ENCODE measurements at places on chromosomes 2 and 18. TPM values are rescaled to one million over a fixed set of nuclear protein-coding genes. Genes with fewer than 3 reads are reported as not detected.

DNA sequence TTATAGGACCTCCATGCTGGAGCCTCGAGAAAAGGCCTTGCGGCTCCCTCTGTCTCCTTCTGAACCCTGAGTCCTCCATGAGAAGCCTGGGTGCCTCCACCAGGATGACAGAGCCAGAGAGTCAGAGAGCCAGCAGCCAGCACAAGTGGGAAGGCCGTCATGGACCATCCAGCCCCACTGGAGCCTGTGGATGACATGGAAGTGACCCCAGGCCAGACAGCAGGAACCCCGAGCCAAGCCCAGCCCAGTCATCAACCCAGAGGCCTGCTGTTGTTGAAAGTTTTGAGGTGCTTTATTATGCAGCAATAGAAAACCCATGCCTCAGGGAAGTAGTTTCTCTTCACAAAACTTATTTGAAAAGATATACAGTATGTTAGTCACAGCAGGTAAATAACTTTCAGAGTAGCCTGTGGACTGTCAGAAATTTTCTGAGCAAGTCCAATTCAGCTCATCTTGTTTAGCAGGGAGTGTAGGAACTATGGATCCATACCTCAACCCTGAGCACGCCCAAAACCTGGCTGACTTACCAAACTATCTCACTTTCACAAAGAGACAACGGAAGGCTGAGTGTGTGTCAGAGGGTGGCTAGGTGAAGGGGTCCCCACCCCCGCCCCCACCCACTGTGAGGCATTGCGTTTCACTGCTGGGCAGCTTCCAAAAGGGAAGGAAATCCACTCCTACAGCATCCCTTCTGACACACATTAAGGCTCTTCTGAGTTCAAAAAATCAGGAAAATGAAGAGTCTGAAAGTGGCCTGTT is 79.9 kb upstream of the NDUFV2 start:
- no peak for DNase-seq

The MSTN gene
- total RNA-seq, result not detected

The IL36A gene
- 0.84 TPM for total RNA-seq

The GRHL1 gene
- total RNA-seq, result 1.1 TPM

- peak; percentile 30 for DNase-seq
Measured at GRCh38 chr2:30862054-30862651, 54.9 kb upstream of the CAPN13 start.

GRCh38 chr2:236545814-236546480 is 23.7 kb upstream of the ACKR3 start:
- DNase-seq, result peak; percentile 38

DNA sequence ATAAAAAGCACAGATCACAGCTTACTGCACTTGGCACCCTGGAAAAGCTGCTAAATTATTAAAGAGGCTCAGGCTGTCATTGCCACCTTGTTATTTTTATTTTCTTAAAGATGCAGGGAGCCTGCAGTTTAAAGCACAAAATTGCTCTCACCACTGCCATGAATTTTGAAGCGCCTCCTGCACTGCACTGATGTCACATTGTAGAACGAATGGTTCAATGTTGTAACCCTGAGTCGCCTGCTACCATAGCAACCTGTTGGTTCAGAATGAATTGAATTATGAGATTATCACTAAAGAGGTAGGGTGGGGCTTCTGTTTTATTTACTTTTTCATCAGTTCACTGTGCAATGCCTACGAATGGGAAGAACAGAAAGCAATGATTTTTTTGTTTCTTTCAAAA is 16.5 kb downstream of the SCG2 start:
- no peak for DNase-seq

The RAB6D gene
- total RNA-seq, result 0.09 TPM

DNA sequence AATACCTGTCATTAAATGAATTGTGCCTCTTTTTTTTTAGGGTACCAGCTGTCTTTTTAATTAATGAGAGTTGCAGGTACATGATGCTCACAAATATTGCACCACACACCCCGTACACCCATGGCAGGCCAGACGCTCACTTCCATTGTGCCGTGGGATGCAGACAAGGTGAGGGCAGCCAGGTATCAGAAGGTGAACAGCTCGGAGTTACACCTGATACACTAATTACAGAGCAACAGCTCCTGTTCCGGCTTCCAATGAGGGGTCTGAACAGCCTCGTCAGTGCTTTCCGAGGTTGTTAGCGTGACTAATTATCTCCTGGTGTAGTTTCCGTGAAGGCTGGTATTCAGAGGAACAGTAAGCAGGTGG is 442.8 kb downstream of the ZNF516 start:
- no peak for DNase-seq

GRCh38 chr2:239952665-239953417 is 72.3 kb downstream of the NDUFA10 start:
- DNase-seq, result no peak

DNA sequence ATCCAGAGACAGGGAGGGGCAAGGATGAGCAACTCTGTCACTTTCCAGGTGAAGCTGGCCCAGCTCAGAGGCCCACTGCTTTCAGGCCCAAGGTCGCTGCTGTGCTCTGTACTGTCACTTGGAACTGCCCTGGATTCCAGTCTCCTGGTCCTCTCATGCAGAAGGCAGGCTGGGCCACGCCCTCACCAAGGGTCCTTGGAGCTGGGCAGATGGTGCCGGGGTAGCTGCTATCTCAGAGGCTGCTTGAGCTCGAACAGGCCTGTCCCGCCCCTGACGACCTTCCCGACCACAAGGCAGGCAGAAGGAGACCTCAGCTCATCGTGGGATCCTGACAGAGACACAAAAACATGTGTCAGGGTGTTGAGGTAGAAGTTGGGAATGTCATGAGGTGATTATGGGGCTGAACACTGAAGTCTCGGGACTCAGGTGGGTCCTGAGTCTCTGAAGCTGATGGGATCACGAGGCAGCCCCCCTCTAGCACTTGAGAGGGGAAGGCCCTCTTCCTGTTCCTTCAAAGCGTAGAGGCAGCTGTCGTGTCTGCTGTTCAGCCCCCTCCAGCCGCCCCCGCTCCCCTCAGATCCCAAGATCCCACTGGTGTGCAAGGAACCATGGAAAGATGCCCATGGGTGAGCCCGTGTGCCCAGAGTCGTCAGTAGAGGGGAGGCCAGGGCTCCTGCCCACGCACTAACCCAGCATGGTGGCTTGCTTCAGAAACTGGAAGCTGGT is 78.3 kb downstream of the POLR1A start:
- DNase-seq, result no peak

- DNase-seq, result no peak
Measured at GRCh38 chr2:184677171-184677570, 78.8 kb downstream of the ZNF804A start.

The NAT8 gene
- not detected for total RNA-seq

DNA sequence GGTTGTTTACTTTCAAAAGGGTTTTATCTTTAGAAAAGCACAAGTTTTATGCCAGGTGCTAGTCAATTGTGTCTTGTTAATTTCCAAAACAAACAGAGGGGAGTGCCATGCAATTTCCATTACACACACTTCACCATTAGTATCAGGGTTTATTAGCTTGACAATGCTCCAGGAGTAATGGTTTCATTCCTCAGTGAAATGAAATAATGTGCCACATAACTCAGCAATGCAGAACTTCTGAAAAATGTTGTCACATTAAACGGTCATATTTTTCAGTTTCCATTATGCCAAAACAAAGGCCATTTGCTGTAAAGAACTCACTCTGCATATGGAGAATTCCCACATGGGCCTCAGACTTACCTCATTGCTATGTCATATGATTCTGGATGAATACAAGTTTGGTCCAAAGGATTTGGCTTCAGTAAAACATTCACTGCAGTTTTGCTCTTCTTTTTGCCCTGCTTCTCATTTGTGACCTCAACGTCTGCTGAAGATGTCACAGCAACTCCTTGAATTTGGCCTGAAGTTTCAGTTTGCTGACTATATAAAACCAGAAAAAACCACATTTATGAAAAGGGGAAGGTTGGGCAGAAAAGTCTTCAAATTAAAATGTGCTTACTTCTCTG is 198.2 kb downstream of the SRBD1 start:
- no peak for DNase-seq

DNA sequence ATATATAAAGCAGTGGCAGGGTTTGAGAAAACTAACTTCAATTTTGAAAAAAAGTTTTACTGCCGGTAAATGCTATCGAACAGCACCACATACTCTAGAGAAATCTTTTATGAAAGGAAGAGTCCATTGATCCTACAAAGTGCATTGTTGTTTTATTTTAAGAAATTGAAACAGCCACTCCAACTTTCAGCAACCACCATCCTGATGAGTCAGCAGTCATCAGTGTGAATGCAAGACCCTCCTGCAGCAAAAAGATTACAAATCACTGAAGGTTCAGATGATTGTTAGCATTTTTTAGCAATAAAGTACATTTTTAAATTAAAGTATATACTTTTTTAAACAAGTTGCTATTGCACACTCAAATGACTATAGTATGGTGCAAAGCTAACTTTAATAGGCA is 1017.7 kb upstream of the CRIM1 start:
- DNase-seq, result no peak

The UNC80 gene
- not detected for total RNA-seq

GRCh38 chr2:15048000-15048399 is 415.5 kb downstream of the LRATD1 start:
- no peak for DNase-seq

- DNase-seq, result no peak
Measured at GRCh38 chr18:46019936-46020335, 52.1 kb downstream of the PSTPIP2 start.

- DNase-seq, result no peak
Measured at GRCh38 chr2:235116885-235117492, 165.2 kb downstream of the SH3BP4 start.

DNA sequence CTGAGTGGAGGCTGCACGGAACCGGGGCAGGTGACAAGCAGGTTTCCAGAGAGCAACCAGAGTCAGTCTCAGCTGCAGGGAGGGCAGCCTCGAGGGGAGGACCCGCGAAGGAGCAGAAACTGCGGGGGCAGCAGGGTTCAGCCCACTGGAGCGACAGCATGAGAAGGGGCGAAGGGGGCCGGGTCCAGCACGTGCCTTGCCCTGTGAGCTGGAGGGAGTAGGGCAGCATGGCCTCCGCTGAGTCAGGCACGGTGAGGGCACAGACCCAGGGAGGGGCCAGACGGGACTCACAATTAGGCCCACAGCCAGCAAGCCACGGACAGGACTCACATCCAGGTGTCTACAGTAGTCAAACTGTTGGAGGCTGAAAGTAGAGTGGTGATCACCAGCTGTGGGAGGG is 22.7 kb upstream of the ATP9B start:
- no peak for DNase-seq

- peak; percentile 11 for DNase-seq
Measured at GRCh38 chr2:97011977-97012569, 25.7 kb upstream of the FAM178B start.

DNA sequence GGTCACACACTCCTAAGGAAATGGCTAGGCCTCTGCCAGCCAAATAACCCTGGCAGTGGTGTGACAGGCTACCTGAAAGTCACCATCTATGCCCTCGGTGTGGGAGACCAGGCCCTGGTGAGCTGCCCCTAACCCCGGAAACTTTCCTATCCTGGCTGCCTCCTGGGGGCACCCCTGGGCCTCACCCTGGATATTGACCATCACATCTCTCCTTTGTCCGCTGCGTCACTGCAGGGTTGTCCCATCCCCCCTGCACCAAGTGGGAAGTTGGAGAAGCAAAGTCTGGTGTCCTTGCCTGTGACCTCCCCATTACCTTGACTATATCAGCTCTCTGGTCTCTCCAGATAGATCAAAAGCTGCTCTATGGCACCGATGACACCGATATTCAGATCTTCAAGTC is 18.8 kb downstream of the FER1L5 start:
- no peak for DNase-seq

- DNase-seq, result no peak
Measured at GRCh38 chr2:43467891-43468290, 127.9 kb downstream of the THADA start.

DNA sequence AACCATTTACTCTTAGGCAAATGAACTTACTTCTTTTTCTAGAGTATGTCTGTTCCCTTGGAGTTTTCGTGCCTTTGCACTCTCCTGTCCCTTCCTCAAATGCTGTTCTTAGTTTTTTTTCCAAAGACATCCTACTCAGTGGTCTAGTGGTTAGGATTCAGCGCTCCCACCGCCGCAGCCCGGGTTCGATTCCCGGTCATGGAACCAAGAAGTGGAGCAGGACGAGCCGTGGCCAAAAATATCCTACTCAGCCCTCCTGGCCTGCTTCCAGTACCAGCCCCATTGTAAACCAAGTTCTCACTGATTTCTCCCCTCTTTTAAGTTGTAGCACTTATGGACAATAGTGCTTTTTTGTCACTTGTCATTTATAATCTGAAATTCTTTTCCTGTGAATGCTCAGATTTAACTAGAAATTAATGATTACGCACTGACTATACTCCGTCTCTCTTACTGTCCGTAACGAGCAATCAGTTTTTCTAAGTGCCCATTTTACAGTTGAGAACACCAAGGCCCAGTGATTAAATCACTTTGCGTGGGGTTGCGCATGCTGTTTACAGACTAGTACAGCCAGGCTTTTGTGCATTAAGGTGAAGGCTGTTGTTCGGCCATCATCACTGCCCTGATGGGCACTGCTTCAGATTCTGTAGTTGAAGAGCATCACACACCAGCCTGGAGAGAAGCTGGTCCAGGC is 17.9 kb downstream of the GREB1 start:
- no peak for DNase-seq

GRCh38 chr2:74532222-74532621 is 2.5 kb downstream of the HTRA2 start:
- DNase-seq, result no peak

- no peak for DNase-seq
Measured at GRCh38 chr2:240394549-240394948, 40.9 kb upstream of the GPC1 start.

DNA sequence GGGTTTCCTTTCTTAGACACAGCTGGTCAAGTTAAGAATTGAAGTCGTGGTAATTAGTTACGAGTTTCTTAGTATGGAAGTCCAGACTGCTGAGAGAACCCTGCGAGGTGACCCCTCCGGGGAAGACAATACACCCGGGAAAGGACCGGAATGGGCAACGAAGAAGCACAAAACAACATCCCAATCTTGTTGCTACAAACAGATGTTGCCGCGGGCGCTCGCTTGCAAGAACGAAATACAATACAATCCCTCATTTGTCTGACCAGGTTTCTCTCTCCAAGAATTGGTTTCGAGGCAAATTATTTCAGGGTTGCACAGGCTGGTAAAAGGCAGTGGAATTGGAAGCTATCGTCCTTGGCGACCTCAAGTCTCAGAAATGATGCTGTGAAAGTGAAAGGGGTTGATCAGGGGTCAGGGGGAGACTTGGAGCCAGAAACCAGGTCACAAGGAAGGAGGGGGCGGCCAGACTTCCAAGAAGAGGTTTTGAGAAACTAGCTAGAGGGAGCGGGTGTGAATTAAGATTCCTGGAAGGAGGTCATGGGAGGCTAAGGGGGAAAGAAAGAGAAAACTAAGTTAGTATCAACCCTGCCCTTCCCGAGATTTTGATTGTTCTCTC is 401.9 kb downstream of the HRH4 start:
- no peak for DNase-seq

- DNase-seq, result no peak
Measured at GRCh38 chr2:234788381-234788780, 163.4 kb upstream of the SH3BP4 start.
